Esophagus squamous epithelium (tissue), 5 donors: ENCODE measurements at places on chromosomes 7 and 10.

DNA sequence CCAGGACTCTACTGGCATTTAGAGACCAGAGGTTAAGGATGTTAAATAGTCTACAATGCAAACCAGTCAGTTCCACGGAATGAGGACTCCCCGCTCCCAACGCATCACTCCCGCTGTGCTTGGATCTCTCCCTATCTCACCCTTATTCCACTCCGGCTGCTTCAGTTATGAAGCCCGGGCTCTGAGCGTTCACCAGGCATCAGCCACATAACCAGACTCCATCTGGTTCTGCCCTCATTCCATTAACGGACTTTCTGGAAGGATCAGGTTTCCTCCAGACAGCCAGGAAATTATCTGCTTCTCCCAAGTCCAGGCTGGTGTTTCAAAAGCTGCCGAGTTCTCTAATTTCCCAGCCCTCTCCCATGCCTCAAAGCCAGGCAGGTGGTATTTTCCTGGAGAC, 499.3 kb downstream of the GLRX3 start:
- DNase-seq: no peak

GRCh38 chr10:132069849-132070182, 4.1 kb downstream of the JAKMIP3 start:
- no peak for DNase-seq

DNA sequence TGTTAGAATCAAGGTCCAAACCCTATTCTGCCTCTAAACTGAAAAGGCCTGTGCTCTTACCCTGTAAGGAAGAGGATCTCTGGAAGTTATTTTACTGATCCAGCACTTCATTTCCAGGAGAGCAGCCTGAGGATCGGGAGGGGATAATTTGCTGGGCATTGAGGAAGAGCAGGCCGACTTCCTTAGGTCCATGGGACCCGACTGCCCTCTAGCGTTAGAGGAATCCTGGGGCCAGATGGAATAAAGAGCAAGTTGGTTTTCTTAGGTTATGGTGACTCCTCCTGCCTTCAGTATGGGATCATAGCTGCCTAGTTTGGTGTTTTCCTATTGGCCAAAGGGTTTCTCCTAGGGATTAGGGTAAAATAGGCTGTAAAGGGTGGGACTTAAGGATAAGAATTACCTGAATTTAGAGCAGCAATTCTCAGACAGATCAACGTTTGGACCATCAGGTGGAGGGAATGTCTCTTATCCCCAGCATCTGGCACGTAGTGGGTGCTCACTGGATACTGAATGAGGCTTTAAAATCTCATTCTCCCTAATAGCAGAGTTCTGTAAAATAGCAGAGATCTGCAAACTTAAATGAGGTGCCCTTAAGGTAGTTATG, 40.0 kb upstream of the SORBS1 start:
- DNase-seq: no peak

DNA sequence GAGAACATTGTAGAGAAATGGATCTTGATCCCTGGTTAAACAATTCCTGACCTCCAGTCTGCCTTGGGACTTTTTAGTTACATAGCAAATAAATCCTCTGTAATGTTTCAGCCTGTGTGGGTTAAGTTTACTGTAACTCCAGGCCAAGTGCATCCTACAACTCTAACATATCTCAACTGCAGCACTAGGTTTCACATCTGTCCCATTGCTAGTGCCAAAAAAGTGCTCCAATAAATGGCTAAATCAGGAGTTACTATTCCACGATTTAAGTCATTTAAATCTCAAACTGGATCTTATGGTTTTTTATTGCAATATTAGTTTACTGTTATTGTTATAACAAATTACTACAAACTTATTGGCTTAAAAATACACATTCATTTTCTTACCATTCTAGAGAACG, 479.6 kb downstream of the GPAM start:
- DNase-seq: no peak

GRCh38 chr7:129575699-129576098, 35.8 kb upstream of the NRF1 start:
- no peak for DNase-seq

DNA sequence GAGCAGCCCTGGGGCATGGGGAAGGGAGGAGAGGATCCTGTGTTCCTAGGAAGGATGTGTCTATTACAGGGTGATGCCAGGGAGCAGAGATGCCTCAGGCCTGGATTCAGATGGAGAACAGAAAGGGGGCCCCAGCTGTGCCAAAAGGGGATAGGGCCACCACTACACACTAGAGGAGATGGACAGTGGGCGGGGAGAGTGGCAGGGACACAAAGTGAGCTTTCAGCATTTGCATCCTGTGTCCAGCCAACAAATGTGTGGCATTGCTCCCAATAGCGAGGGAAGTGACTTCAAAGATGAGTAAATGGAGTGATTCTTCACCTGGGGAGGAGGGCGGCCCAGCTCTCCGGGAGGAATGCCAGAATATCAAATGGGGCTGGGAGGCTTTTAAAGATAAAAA, 64.9 kb upstream of the WAPL start:
- no peak for DNase-seq

- DNase-seq: no peak
Observed at GRCh38 chr7:121537031-121537430, 140.9 kb upstream of the FAM3C start.

GRCh38 chr7:108012499-108013430, 9.8 kb upstream of the LAMB1 start:
- DNase-seq: no peak

- DNase-seq: no peak
Observed at GRCh38 chr10:480498-480927, 209.0 kb downstream of the DIP2C start.

GRCh38 chr10:132107949-132108877, 42.5 kb downstream of the JAKMIP3 start:
- no peak for DNase-seq

GRCh38 chr10:62106929-62107519, 161.6 kb downstream of the RTKN2 start:
- no peak for DNase-seq

- DNase-seq: no peak
Observed at GRCh38 chr7:8338206-8338605, 76.2 kb upstream of the ICA1 start.

- no peak for DNase-seq
Observed at GRCh38 chr10:127745861-127746260, 8.9 kb downstream of the FOXI2 start.

DNA sequence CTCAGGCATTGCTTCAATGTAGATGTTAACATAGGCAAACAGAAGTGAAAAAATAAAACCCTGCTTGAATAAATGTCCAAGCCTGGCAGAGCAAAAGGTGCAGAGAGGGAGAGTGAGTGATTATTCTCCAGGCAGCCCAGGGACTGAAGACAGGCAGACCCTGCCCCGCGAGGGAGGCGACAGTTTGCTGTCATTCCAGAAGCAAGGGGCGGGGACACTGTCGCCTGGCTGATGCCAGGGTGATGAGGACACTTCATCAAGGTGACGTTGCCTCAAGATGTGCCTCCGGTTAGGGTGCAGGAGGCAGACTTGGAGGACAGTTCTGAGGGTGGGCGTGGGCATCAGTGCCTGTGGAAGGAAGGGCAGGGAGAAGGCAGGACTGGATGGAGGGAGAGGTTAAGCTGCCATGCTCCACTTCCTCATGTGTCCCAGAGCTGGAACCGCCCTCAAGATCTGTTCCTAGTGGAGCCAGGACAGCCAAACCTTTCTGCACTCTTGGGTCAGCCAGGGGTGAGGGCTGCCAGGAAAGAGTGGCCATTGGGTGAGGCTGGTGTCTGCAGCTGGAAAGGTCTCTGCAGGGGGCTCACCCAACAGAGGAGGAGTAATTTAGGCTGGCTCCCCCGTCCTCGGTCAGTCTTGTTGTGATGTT, 560.5 kb upstream of the MKI67 start:
- DNase-seq: no peak

DNA sequence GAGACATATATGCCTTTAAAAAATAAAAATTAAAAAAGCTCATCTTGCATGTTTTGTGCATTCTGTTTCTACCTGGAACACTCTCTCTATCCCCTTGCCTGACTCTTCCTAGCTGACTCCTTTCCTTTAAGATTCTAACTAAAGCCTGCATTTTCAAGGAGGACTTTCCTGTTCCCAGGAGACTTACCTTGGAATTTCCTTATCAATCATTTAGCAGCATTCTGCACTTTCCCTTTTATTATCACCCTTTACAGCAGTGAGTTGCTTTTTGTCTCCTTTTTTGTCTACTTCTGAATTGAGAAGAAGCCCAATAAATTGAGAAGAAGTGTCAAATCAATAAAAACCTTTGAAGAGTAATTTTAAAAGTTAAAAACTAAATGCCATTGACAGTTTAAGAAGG, 142.2 kb upstream of the TMEM196 start:
- DNase-seq: no peak

DNA sequence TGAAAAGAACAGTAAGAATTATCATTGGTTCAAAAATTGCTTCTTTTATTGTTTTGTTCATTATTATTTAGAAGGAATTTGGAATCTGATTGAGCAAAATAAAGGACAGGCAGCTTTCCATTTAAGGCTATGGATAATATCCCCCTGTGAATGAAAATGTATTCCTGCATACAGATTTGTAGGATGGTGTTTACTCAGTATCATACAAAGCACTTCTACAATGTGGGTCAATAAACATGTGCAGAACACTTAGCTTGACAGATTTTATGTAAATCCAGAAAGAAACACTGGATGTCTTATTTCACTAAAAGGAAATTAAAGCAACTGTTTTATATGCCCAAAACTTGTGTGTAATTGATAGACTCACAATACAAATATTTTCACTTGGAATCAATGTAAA, 189.7 kb downstream of the THSD7A start:
- no peak for DNase-seq

DNA sequence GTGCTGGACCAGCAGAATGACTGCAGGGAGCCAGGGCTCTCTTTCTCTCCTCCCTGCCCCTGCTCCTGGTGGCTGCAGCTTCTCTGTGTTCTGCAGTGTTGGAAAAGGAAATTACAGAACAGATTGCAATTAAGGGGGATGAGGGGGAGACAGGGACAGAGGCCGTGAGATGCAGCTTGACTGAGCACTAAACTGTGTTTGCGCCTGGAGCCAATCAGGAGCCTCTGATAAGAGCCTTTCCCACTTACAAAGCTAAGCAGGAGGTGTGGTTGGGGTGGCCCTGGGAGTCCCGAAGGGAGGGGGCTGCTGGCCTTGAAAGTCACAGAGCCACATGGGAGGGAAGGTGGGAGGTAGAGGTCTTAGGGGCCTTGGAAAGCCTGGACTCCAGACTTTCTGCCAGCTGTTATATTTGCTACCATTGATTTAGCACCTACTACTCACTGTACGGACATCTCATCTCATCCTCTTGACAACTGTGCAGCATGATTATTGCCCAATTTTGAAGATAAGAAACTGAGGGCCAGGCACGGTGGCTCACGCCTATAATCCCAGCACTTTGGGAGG, 26.7 kb downstream of the TRIM8 start:
- no peak for DNase-seq

DNA sequence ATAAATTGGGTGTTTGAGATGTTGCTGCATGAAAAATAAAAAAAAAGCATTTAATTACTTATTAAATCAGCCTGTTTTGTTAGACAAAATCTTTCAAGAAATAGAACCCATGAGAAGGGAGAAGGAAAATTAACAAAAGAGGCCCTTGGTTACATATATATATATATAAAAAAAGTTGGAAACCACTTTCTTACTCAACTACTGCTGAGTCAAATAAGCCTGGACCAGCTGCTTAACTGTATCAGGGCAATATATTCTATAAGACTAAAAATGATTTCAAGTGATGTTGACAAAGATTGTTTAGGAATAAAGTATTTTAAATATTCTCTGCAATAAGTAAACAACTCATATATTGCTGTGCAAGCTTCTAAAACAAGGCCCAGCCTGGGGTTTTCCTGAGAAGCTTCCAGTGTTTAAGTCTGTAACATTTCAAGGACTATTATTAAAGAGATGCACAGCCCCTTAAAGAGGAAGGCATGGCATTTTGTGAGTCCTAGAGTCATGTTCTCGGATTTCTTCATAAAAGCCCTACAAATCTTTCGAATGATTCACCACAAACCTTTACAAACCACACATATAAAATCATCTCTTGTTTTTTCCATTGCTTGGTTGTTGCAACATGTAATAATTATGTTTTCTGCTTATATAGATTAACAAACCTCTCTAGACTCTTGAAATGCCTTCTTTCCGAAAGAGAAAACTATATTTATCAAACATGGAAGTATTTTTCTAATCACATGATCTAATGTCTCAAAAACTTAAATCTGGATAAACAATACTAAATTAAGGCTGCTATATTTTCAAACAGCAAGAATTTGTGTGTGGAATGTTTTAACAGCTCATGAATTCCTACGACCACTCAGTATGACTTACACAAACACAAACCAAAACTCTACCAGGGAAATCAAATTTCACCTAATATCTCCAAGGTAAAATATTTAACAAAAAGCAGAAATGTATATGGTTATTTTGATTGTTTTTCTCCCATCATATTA, 14.3 kb downstream of the JAZF1 start:
- DNase-seq: no peak

DNA sequence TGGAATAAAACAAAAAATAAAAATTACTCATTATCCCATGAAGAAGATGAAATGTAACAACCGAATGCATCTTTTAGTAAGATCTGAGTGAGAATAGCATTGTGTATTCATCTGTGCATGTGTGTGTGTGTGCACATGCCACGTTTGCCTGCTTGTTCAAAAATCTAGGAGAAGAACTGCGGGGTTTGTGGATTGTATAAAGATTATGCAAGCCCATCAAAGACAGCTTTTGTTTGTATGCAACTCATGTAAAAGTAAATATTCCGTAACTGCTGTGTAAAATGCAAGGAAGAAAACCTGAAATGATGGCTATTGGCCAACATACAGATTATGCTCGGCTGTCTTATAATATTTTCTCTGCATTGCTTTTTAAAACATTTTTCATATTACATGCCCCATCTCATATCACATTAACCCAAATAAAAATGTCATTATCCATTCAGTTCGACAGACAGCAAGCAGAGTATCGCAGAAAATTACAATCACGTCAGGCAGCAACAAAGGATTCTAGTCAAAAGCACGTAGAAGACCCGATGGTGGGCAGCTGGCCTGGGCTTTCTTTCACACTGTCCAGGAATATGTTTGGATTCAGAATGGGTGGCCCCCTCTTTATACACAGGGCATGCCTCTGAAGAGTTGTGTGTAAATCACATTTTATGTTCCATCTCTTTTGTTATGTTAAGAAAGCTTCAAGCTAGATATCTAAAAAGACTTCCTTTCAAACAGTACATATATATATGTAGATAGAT, 114.0 kb downstream of the PARP12 start:
- no peak for DNase-seq

GRCh38 chr7:2662273-2663120, 25.5 kb upstream of the AMZ1 start:
- DNase-seq: no peak

- no peak for DNase-seq
Observed at GRCh38 chr10:96924861-96925260, 92.8 kb downstream of the LCOR start.
